ENCODE measurements at places on chromosomes 6 and 20.

DNA sequence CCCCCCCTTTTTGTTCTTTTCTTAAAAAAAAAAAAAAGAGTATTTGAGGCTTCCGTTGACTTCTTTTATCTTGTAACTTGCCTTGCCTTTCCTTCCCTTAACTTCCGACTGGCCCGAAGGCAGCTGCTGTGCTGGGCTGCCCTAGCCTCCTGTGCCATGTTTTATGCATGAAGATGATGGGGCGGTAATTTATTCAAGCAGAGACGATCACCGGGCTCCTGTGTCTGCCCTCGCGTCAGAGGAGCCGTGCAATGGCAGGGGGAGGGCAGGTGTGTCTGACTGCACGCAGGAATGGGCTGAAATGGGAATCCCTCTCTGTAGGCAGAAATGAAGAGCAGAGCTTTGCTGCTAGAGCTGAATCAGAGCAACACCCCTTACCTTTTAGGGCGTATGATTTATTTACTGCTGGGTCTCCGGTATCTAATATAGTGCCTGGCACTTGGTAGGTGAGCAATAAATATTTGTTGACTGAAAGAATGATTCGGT, 106.3 kb upstream of the RIPOR2 start:
- DNase-seq = peak; percentile 44

- no peak for DNase-seq
Measured at GRCh38 chr6:44831002-44831610, 443.6 kb downstream of the CDC5L start.

DNA sequence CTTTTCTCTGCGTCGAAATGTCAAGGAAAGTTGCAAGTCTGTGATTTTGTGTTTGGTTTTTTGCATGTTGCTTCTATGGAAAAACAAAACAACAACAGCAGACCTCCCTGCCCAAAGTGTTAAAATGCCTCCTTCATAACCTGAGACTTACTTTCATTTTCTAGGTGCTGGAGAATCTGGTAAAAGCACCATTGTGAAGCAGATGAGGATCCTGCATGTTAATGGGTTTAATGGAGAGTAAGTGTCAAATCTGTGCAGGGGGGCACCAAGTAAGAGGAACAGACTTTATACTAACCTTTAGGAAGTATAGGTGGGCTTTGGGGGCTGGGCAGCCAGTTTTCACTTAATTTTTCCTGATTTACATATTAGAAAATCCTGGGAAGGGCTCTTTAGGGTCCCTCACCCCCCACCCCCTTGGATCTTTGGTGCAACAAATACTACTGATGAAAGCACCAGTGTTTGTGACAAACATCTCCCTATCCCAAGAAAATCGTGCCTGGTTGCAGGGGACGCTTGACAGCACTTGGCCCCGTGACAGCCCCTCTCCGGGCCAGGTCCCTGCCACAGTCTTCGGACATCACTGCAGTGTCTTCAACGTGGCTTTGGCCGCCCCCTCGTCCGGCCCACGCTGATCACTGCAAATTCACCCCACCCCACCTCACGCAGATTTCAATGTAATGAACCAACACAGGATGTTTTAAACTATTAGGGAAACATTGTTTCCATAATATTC, 43.1 kb downstream of the GNAS start:
- no peak for DNase-seq

GRCh38 chr6:46419576-46420002, 71.7 kb downstream of the RCAN2 start:
- DNase-seq = no peak

- no peak for DNase-seq
Measured at GRCh38 chr20:18077157-18077556, 19.4 kb upstream of the OVOL2 start.

GRCh38 chr6:46528961-46529750, 37.9 kb upstream of the RCAN2 start:
- DNase-seq = no peak

DNA sequence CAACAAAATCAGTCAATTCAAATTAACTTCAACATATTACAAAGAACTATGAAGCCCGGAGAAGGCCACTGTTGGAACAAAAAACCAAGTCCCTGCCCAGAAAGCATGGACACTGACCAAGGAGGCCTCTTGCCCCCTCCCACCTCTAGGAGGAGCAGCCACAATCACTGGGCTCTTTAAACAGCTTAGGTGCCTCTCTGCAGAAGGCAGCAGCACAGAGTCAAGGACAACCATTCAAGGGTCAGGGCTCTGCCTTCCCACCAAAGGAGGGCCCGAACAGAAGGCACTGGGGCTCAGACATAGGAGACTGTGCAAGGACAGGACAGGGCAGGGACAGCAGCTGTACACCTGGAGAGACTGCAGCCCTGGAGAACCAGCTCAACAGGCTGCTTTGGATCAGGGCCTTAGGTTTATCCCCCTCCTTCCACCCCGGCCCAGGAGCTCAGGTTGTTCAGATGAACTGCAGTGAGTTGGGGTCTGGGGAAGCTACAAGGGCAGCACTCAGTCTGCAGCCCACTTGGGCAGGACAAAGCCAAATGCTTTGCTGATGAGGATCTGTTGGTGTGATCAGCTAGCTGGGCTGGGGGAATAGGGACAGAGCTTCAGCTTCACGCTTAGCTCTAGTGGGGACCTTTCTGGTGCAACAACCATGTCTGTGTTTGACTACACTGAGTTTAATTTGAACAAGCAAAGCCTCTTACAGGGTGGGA, 17.8 kb downstream of the TOMM34 start:
- DNase-seq = no peak

DNA sequence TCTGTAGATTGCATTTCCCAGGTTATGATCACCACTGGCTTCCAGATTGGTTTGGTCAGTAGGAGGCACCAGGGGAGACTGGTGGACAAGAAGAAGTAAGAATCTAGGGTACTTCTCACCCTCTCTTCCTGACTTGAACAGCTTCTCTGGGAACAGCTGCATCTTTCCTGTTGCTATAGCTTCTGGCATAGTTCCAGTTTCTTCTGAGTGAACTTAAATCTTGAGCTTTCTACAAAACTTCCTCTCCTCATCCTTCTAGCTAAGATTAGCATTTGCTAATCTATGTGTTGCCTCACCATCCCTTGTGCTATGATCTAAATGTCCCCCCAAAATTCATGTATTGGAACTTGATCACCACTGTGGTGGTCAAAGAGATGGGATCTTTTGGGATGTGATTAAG, 724.6 kb downstream of the UTRN start:
- DNase-seq = no peak

DNA sequence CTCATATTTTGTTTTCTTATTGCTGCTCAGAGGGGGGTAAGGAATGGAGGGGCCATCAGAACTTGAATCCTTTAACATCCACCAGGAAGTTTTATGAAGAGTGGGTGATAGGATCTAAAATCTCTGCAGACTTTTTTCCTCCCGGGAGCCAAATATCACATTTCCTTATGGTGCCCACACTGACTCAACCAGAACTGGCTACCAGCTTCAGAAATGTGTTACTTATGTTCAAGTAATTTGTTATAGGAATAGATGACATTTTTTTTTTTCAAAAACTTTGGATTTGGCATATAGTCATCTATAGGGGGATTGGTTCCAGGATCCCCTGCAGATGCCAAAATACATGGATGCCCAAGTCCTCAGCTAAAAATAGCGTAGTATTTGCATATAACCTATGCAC, 18.4 kb downstream of the LHFPL5 start:
- no peak for DNase-seq

- DNase-seq = no peak
Measured at GRCh38 chr20:24584538-24585356, 115.3 kb downstream of the SYNDIG1 start.

GRCh38 chr6:19715167-19715551, 122.0 kb upstream of the ID4 start:
- no peak for DNase-seq

GRCh38 chr20:10476319-10476724, 41.2 kb downstream of the SLX4IP start:
- no peak for DNase-seq

GRCh38 chr6:74467533-74468215, 738.2 kb downstream of the COL12A1 start:
- DNase-seq = no peak

- no peak for DNase-seq
Measured at GRCh38 chr6:141541581-141542324, 591.0 kb upstream of the GJE1 start.

DNA sequence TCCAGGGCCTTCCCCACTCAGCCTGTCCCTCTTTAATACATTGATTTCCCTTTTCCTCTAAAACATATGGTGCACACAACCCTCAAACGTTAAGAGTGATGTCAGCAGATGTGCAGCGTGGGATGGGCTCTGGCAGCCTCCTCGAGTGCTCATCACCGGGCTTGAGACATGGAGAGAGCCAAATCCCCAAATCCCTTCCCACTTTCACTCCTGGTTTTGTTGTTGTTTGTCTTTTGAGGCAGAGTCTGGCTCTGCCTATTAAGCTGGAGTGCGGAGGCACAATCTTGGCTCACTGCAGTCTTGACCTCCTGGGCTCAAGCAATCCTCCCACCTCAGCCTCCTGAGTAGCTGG, 5.8 kb upstream of the PLTP start:
- no peak for DNase-seq

DNA sequence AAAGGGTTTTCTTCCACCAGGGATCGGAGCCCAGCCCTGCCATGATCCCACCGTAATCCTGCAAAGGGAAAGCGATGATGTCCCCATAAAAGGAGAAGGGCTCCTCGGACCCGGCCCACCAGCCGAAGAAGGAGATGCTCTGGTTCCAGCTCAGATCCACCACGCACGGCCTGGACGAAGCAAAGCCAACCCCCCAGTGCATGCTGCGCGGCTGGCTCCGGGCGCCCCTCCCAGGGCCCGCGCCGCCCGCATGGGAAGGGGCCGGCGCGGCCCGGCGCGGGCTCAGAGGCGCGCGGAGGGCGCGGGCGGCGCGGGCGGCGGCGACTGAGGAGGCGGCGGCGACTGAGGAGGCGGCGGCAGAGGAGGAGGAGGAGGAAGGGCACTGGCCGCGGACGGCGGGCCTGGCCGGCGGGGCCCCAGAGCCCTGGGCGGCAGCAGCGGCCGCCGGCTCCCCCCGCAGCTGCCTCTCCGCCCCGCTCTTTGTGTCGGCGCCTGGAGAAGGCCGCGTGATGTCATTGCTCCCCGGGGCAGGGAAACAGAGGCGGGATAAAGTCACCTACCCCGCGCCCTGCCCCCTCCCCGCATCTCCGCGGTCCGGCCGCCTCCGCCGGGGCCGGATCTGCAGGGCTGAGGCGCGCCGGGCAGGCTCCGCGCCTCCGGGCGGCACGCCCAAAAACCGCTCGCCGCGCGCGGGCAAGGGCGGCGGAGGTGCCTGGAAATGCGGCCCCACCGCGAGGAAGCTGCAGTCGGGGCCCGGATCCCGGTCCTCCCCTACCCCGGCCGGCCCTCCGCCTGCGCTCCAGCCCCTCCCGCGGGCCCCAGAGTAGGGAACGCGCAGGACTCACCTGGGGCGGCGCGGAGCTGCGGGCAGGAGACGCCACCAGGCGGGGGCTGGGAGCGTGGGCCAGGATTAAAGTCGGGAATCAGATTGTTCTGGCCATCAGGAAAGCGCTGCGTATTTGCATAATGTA, at the start of gene FAXC:
Gene FAXC, minus strand, starts transcription at position 504 of the 971 bp plus-strand sequence. Its CDS starts 302 bp downstream, at position 202.
- no peak for DNase-seq

DNA sequence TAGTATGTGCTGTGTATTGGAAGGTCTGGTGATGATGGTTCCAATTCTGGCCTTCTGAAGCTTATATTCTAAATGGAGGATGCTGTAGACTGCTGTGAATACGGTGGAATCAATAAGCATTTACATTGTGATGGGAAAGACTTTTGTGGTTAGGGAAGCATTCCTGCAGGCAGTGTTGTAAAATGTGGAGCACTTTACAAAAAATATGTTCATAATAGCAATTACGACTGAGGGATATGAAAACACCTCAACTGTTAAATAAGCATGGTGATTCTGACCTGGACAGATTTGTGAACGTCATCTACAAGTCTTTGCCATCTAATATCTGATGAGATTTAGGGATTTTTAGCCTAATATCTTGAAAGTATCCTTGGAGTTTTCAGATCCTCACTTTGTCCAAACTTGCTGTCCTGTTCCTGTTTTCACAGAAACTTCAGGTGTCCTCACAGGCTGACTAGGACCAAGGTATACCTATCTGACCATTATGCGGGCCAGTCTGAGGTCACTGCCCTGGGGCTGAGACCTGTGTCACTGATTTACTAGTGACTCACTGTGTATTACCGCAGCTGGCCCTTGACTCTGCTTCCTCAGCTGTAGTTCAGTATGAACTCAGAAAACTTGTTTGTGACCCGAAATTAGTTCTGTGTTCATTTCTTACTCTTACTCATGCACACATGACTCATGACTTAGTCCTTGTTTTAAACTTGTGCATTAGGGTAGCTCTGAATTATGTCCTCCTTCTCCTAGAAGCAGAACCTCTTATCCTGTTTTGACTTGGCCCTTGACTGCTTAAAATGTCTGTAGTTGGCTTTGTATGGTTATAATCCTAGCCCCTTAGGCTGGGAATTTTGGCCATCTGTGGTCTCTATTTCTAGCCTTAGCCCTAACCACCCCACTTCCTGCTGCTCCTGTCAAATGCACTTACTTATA, 343.0 kb downstream of the CDKAL1 start:
- DNase-seq = no peak

GRCh38 chr6:164252948-164253347, 838.4 kb downstream of the QKI start:
- no peak for DNase-seq

GRCh38 chr20:30487947-30488926, 769.2 kb upstream of the DEFB115 start:
- DNase-seq = no peak

GRCh38 chr6:87180105-87180728, 24.9 kb downstream of the ZNF292 start:
- DNase-seq = no peak

DNA sequence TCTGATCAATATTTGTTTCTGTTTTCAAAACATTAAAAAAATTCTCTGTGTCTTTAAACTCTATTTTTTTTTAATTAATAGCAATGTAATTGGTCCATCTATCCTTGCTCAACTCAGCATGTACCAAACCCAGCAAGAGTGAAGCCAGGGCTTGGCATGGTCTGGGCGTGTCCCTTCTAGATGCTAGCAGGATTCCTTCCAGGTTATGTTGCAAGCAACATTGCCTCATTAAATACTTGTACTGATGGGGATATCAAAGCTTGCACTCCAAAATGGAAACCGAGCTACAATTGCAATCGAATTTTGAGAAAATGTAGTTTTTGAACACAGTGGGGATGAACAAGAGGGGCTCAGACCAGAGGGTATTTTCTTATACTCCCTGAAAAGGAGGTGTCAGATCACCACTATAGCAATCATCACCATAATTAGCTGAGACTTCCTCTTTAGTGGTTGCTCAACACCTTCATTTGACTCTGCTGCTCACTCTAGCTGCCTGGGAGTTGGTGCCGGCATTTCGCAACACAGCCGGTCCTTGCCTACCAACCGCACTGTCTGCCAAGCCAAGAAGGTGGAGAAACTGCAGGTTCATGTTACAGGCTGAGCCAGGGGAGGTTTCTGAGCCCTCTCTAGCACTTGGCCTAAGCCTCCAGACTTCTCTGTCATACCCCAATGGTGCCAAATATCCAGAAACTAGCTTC, 67.8 kb upstream of the RALGAPA2 start:
- no peak for DNase-seq

- DNase-seq = no peak
Measured at GRCh38 chr6:16043171-16044135, 85.4 kb upstream of the MYLIP start.
